Mammary epithelial cell (primary cell): ENCODE measurements at places on chromosomes 7 and 10. TPM values are rescaled to one million over a fixed set of nuclear protein-coding genes. Genes with fewer than 3 reads are reported as not detected.

The ZNF518A gene
- 17.1 and 17.3 TPM in 2 replicates for total RNA-seq

The GRM3 gene
- total RNA-seq = not detected

The ACSL5 gene
- total RNA-seq = 0.17 TPM

The SEMA3A gene
- 4.4 and 12.8 TPM in 2 replicates for total RNA-seq

The EN2 gene
- 0.17 TPM for total RNA-seq

The RADIL gene
- total RNA-seq = 0.28 and 0.69 TPM in 2 replicates

The PNLIPRP2 gene
- total RNA-seq = not detected in 2 replicates

The NUTM2E gene
- total RNA-seq = 0.16 TPM in 1 of 2 replicates, not detected in the other

The SPDYE6 gene
- total RNA-seq = not detected in 2 replicates

The IQUB gene
- 1.5 TPM for total RNA-seq

The CCDC146 gene
- 2.3 and 3.1 TPM in 2 replicates for total RNA-seq

The NUTM2A gene
- total RNA-seq = 0.51 and 0.54 TPM in 2 replicates

The PAX4 gene
- not detected for total RNA-seq
